Fibroblast of villous mesenchyme (primary cell): ENCODE measurements at places on chromosomes 2 and 18.

- no peak for DNase-seq
Observed at GRCh38 chr2:9356261-9356660, 67.1 kb downstream of the ITGB1BP1 start.

DNA sequence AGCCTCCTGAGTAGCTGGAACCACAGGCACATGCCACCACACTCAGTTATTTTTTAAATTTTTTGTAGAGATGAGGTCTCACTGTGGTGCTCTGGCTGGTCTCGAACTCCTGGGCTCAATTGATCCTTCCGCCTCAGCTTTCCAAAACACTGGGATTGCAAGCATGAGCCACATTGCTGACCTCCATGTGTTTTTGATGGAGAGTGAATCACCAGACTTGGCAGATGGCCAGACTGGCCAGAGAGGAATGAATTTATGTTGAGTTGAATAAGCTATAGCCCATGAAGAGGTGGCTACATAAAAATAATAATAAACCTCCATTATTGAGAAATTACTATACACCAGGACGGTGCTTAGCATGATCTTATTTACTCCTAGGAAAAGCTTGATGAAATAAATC, 91.5 kb downstream of the MREG start:
- DNase-seq: peak; percentile 86

DNA sequence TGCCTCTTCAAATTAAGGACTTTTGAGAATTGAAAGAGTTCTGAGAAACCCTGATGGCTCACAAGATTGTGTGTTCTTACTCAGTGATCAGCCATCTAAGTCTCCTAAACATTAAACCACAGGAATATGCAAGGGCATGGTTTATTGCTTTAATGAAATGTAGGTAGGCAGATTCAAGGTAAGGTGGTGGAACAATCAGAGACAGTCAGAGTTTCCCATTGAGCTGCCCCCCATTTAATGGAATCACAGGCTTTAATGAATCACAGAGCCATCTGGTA, 107.8 kb upstream of the LRATD1 start:
- DNase-seq: no peak

DNA sequence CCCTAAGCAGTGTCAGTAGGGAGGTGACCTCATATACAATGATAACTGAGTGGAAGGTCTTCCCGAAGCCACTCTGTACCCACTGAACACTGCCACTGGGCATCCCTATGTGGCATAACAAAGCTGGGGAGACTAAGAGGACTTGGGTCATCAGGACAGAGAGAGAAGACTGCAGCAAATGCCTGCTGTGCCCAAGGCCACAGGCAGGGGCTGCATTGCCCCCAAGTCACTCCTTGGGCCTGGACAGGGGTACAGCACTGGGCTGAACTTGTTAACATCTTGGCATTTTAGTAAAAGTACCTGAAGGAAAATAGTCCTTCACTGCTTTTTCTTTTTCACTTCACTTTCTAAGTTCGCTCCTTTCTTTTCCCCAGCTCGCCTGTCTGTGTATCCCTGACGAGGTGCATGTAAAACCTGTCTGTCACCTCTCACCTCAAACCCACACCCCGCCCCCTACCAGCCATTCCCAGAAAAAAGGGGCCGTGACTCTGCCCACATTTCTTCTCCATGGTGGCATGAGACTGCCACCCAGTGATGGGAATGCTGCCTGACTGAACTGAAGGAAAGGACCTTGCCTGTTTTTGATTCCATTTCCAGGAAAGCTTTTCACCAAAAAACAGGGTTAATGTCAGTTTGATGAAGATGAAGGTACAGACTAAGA, 62.9 kb downstream of the MTHFD2 start:
- peak; percentile 39 for DNase-seq

GRCh38 chr2:12110074-12110473, 363.6 kb downstream of the LPIN1 start:
- DNase-seq: no peak

GRCh38 chr2:230097841-230098240, 29.1 kb upstream of the SLC16A14 start:
- no peak for DNase-seq

DNA sequence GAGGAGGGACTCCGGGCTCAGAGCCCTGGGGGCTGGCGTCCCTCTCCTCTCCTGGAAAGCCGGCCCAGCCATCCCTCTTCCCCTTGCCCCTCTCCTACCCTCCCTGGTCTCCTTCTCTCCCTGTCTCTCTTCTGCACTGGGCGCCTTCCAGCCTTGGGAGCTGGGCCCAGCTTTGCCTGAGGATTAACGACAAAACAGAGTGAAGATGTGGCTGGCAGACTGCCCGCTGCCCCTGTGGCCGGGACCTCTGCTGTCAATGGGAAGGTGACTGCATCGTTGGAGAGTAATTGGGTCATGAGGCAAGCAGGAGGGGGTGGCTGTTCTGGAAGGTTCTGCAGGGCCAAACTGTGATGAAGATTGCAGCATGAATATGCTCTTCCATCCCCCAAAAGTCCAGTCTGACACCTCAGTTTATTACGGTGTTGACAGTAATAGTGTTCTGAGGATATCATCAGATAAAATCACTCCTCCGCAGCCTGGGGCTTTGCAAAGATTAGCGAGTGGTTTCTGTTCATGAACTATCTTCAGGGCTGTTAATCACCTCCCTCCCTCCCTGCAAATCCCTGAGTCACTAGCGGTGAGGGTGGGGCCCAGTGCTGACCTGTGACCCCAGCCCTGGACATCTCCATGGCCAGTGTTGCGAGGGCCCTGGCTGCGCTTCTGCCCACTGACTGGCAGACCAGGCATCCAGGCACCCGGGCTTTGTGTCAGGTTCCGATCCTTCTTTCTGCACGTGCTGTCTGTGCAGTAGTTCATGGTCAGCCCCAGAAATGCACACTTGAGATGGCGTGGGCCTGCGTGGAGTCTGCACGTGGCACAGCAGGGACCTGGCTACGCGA, 23.0 kb downstream of the RTP5 start:
- peak; percentile 93 for DNase-seq

DNA sequence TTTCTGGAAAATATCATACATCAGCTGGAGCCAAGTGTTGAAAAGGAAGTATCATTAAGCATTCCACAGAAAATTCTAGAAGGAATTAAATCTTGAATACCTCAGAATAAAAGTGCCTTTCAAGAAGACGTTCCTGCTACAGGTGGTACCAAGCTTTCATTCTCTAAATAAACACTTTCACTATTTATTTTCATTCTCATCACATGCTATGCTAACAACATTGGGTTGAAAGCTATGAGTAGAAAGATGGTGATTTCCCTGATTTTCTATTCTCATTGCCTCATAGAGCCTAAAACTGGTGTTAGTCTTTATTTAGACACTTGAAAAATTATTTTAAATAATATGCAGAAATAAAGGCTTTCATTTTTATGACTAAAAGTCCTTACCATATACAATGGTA, 324.7 kb downstream of the LRP1B start:
- DNase-seq: no peak

GRCh38 chr2:208371634-208371935, 35.0 kb upstream of the PTH2R start:
- DNase-seq: no peak

DNA sequence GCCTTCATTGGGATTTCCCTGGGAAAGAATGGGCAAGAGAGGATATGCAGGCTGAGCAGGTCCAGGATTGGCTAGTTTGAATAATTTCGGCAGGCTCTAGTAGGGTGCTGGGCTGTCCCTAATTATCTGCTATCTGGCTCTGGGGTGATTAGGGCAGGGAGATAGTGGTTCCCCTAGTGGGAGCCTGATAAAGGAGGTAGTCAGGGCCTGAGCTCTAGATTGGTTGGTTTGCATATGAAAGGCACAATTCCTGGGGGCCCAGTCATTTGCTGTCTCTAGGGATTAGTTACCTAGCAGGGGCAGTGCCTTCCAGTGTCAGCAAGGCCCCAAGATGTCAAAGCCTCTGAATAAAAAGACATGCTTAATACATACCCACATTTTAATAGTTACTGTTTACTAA, 690.1 kb upstream of the KLHL29 start:
- no peak for DNase-seq

DNA sequence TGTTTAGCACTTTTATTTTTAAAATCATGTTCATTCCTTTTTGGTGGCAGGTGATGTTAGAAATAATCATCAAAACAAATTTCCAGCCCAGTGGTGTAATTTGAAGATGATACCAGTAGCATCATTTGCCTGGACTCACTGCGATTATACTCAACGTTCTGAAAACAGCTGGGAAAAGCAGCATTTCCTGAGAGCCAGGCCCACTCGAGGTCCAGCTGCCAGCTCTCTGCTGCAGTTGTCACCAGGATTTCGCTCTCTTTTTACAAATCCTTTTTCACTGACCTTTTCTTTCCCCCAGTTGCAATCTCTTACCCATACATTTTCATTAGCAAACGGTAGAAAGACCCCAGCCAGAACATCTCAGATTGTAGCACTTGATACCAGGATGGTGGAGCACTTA, 110.6 kb upstream of the LYPD1 start:
- DNase-seq: no peak

DNA sequence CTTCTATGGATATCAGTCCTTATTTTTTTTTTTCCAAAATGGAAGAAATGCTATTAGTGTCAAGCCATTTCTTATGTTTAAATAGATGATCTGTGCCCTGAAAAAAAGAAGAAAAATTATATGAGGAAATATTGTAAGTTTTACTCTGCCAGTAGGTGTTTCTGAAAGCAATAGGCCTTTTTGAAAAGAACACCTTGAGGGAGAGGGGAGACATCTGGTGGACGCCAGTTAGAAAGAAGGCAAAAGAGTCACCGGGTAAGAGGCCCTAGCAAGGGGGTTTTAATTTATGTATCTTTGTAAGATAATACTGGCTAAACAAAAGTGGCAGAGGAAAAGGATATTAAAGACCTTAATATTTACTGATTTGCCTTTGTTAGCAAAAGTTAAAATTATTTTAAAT, 56.1 kb downstream of the DYNAP start:
- DNase-seq: peak; percentile 20

GRCh38 chr2:240143801-240144648, 3.6 kb upstream of the OTOS start:
- DNase-seq: peak; percentile 33

DNA sequence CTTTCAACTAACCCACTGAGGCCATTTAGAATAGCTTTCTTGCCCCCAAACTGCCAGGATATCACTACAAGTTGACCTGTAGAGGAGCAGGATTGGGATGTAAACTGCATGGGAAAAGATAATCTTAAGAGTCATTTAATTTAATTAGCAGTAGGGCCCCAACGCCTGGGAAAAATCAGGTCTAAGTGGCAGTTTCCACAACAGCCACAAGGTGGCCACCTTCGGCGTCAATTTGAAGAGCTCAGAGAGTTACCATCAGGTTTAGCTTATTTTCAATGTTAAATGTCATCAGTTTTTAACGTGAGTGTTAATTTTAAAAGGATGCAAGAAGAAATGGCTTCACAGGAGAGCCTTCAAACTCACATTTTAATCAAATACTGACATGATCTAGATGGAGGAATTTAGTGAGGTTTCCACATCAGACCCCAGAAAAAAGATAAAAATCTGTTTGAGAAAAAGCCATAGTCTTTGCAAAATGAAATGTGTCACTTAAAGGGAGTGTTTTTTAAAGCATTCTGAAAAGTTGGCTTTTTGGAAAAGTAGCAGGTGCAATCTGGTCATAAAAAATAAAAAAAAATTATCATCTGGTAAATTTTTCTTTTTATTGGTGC, 77.3 kb upstream of the UPP2 start:
- peak; percentile 55 for DNase-seq

DNA sequence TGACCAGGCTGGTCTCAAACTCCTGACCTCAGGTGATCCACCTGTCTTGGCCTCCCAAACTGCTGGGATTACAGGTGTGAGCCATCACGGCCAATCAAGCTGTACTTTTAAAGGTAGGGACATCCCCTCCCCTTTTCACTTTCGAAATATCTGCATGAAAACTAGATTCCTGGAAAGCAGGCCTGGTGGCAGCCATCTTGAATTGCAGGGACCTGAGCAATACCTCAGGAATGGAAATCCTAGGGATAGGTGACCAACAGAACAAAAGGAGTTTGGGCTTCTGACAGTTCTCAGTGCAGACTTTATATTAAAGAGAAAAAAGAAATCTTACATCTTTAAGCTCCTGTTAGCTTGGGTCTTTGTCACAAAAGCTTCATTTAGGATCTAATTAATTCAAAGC, 62.6 kb downstream of the KLF7 start:
- DNase-seq: no peak

- no peak for DNase-seq
Observed at GRCh38 chr18:63909870-63910269, 2.1 kb downstream of the SERPINB10 start.

DNA sequence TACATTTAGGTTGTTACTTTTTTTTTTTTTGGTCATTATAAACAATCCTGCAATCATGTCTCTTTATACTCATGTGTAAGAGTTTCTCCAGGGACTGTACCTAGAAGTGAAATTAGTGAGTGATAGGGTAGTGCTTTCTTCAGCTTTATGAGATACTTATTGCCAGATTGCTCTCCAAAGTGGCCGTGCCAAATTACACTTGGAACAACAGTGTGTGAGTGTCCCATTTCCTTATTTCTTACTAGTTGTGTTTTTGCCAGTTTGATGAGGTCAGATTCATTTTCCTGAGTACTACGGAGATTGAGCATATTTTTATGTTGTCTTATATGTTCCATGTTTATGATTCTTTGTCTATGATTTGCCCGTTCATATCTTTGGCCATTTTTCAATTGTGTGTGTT, 39.2 kb downstream of the GALNT1 start:
- no peak for DNase-seq

- DNase-seq: no peak
Observed at GRCh38 chr2:72954376-72955227, 37.3 kb downstream of the EMX1 start.

DNA sequence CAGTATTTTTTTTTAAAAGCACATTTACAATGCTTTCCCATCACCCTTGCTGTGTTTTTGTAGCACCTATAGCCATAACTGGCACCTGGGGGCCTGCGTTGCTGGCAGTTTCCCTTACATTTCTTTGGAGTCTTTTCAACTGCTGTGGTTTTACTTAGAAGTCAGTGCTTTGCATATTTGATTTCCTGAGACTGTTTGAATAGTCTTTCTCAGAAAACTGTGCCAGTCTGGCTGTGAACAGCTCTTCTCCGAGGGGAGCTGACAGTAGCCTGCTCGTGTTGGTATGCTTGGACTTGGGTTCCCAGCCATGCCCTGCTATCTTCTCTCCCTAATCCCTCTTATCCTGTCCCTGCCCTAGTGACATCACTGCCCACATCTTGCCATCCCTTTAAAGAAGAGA, 81.5 kb downstream of the DPP4 start:
- peak; percentile 68 for DNase-seq

DNA sequence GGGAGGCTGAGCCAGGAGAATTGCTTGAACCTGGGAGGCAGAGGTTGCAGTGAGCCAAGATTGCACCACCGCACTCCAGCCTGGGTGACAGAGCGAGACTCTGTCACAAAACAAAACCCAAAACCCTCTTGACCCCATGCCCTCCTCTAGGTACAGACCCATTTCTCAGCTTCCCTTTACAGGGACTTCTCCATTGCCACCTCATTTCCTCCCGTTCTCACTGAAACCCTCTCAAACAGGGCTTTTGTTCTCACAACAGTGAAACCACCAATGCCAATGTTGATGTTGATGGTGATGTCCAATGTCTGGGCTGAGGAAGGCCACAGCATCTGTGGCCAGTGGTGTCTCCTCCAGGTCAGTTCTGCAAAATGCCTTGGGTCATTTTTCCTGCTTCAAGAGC, 69.0 kb upstream of the ZCCHC2 start:
- DNase-seq: no peak
